ENCODE measurements at places on chromosomes 2 and 18.

DNA sequence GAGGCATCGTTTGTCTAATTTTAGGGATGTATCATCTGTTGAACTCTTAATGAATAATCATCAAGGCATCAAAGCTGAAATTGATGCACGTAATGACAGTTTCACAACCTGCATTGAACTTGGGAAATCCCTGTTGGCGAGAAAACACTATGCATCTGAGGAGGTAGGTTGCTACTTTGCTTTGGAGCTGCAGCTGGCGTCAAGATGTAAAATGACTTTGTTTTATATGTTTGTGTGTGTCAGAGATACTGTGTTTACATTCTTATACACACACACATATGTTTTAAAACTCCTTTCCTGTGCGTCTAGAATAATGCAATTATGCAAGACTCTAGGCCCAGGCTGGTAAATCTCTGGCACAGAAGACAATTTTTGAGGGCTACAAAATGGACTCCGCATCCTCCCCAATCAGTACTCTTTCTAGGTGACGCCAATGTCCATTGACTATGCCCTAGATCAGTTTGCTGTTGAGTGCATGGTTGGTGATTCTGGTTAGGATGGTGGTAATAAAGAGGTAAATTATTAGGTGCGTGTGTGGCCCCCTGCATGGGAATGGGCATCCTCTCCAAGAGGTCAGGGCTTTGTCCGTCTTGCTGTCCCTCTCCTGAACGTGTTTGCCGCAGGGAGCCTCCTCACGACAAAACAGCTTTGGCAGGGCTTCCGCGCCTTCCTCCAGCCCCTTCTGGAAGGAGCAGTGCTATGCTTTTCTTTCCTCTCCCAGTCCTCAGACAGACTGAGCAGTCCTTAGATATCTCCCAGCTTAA is 68.2 kb upstream of the EML6 start:
- DNase-seq: no peak

- no peak for DNase-seq
Observed at GRCh38 chr2:28639836-28640235, 111.8 kb upstream of the PPP1CB start.

- no peak for DNase-seq
Observed at GRCh38 chr2:175743011-175743410, 259.1 kb downstream of the LNPK start.

DNA sequence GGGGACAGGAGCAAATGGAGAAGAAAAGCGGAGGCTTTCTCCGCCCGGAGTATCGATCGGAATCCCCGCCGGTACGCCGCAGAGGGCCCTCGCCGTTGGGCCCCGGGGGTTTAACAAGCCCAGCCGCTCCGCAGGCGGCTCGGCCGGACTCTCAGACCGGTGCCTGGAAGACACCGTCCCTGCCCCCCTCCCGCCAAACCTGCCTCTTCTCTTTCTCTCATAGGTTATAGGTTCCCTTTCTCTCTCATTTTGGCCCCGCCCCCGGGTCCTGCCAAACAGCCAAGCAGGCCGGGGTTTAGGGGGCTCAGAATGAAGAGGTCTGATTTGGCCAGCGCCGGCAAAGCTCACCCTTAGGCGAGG is 4.4 kb downstream of the ONECUT2 start:
- no peak for DNase-seq

DNA sequence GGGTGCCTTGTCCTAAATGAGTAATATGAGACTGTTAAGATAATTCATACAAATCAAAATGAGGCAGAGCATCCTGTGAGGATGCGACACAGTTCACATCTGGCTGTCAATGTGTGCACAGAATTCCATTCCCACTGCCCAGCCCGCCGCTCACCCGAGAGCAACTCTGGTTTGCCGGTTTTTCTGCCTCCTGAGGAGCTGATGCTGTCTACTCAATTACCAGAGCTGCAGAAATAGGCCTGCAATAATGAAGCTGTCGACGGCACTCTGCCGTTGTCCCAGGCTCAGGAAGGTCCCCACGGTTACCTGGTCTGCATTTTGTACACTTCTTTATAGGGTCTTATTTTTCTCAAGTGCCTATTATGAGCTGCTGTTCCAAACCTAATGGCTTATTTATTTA is 55.7 kb upstream of the LYPD1 start:
- no peak for DNase-seq

DNA sequence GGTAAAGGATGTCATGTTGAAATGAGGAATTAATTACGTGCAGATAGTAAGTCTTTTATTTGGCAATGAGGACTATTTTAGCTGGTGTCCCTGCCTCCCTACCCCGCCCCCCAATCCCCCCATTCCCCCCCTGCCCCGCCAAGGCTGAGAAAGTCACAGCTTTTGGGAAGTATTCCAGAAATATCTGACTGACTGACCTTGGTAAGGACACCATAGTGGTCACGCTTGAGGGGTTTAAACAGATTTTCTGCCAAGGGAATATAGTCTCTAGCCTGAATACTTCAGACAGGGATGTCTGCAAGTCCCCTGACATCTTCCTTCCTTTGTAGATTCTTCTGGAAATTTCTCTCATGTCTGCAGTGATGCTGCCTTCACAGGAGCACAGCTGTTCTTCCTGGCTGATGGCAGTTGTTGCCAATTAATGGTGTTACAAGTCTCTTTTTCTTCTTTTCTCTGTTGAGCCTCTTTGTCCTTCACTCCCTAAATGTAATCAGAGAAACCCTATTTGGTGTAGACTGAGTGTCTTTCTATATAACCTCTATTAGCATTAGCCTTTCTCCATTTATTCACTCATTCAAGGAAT is 53.7 kb upstream of the MGAT5 start:
- no peak for DNase-seq

DNA sequence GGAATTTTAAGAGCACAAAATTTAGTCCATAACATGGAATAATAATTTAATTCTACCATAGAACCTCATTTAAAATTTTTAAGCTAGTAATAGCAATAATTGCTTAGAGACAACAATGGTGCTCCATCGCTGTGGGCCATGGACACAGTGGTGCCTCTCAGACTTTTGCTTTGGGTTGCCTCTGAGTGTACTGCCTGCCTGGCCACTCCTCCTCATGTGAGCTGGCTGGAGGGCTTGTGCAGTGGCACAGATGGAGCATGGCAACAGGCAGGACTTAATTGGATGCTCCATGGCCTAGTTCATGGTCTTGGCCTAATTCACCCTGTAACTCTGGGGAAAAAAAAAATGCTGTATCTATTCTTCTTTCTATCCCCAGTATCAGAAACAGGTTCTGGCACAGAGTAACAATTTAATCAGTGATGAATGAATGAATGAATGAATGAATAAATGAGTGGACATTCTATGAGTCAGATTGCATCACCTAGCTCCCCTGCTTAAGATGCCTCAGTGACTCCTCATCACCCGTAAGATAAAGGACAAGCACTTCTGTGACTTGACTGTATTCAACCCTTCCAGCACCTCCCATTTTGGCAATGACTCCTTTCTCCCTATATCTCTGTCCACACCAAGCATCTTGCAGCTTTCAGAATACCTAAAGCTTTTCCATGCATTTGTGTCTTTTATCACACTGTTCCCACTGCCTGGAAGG is 211.8 kb upstream of the SLC14A2 start:
- no peak for DNase-seq

GRCh38 chr2:26619521-26619951 is 21.6 kb downstream of the CIB4 start:
- DNase-seq: no peak

GRCh38 chr2:160493227-160494028 is at the start of gene RBMS1:
Gene RBMS1 (minus strand): TSS chr2:160493807. CDS start chr2:160493363, 444 bp downstream.
- DNase-seq: peak; percentile 7

DNA sequence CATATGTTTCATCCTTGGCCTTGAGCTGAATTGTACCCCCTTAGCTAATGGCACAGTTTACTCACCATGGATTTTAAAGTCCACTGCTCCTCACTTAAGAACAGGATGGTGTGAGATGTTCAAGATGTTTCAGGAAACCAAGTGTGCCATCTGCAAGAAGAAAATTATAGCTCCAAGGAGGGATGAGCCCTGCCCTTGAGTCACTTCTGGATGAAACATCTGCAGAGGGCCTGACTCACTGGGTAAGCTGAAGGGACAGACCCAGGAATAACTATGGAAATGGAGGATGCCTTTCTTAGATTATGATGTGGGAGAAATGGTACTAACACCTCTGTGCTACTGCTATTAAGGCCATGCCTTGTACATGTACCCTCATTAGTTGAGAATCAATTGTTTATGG is 6.4 kb downstream of the MARS2 start:
- no peak for DNase-seq

DNA sequence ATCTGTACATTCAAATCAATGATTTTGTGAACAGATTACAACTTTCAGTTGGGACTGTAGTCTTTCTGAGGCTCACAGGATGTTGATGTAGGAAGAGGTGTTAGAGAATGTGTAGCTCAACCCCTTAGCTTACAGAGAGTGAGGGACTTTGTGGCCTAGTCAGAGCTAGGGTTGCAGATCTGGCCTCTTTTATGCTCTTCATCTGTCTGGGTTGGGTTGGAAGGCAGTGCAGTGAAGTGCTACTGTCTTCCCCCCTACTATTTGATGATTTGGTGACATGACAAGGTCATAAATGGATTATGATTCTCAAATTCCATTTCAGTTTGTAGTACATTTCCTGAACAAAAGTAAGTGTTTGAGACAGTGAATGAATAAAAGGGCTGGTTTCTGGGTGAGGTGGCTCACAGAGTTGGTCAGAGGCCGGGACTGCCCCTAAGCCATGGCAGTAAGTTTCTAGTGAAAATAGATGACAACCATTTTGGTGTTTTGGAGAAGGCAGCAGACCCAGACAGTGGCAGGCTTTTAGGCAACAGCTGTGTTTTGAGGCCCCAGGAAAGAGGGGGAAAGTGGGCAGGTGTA is 21.6 kb downstream of the MAP4K4 start:
- DNase-seq: no peak

- no peak for DNase-seq
Observed at GRCh38 chr18:69196336-69196735, 204.4 kb upstream of the DOK6 start.

GRCh38 chr2:221429741-221430491 is 142.2 kb downstream of the EPHA4 start:
- DNase-seq: no peak

DNA sequence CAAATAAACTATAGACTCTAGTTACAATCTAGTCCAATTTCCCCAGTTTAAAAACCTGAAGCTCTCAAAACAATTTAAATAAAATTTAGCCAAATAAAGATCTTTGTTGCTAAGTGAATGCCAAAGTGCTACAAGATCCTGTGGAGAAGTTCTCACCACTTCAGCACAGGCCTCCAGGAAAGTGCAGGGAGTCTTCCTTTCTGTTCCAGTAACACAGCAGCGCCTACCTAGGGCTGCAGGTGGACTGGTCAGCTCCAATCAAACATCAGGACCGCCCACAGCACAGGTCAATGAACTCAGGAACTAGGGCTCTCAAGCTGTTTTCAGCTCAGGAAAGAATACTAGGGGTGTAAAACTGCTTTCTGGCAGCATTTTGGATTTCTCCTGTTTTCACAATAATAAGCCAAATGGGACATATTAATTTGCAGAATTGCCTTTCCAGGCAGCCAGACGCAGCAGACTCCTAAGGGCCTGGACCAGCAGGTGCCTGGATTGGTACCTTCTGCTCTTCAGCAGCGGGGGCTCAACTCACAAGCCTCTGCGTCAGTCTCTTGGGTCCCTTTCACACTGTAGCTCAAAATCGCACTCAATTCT is 1.5 kb downstream of the FAM110C start:
- no peak for DNase-seq

- DNase-seq: no peak
Observed at GRCh38 chr2:135386993-135387392, 144.0 kb downstream of the ZRANB3 start.

DNA sequence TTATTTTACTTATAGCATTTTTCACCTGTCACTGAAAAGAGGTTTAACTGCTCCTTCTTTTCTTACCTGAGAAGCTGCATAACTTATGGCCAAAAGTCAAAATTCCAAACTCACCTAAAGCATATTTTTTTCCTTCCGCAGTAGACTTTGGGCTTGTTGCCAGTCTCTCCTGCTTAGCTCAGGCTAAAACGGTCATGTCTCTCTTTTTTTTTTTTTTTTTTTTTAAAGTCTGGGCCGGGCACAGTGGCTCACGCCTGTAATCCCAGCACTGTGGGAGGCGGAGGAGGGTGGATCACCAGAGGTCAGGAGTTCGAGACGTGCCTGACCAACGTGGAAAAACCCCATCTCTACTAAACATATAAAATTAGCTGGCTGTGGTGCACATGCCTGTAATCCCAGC is 113.5 kb downstream of the RTN4 start:
- no peak for DNase-seq

- DNase-seq: no peak
Observed at GRCh38 chr2:82215212-82215611, 1910.7 kb upstream of the LRRTM1 start.

DNA sequence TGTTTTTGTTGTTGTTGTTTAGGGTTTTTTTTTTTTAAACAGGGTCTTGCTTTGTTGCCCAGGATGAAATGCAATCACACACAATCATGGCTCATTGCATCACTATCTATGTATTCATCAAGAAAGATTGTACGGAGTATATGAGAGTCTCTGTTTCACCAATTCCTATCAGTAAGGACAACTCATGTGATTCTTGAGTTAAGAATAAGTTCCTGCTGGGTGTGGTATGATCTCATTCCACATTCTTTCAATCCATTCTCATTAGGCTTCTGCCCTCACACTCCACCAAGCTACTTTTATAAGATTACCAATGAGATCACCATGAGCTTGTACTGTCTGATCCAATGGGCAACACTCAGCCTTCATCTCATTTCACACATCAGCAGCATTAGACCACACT is 9.1 kb upstream of the AP1S3 start:
- no peak for DNase-seq

DNA sequence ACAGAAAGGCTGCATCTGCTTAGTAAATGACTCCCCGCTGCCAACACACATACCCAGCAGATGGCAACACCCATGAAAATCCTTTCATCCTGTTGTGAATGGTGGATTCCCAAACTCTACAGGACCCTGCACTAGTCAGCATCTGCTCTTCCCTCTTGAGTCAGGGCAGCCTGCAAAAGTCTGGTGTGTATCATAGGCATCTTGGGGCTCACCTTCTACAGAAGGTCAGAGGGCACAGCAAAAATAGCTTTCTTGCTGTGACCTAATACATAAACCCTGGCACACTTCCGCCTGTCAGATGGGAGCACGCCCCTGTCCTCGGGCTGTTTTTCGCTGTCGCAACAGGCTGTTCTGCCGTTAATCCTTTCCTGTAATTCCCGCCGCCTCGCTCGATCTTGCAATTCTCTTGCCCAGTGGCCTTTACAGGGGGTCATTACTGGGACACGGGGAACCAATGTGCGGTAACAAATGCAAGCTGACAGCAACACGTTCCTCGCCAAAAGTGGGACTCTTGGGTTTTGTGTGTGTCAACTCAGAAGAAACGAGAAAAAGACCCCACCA is 19.9 kb upstream of the SCYGR1 start:
- DNase-seq: no peak

DNA sequence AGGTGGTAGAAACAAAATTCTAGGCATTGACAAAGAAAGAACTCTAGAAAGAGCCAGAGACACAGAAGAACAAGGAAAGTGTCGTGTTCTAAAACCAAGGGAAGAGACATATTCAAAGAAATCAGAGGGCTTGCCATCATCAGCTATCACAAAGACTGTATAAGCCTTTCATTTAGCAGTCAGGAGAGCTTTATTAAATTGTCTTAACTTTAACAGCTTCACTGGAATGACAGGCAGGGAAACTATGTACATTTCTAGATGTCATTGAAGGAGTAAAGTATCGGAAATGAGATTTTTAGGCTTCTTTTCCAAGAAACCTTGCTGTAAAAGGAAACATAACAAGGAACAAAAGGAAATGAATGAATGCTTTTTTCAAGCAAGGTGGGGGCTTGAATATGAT is 15.8 kb downstream of the KYNU start:
- DNase-seq: no peak

- DNase-seq: no peak
Observed at GRCh38 chr2:105634198-105634597, 110.5 kb upstream of the NCK2 start.

Measured in stimulated activated CD8-positive, alpha-beta memory T cell treated with anti-CD3 and anti-CD28 coated beads, Interleukin-4, amount 100 ng/mL, for 1 hour (primary cell).